Nasal cavity respiratory epithelium epithelial cell of viscerocranial mucosa (primary cell): ENCODE measurements at places on chromosomes 2 and 18. TPM values are rescaled to one million over a fixed set of nuclear protein-coding genes. Genes with fewer than 3 reads are reported as not detected.

GLI2 gene
- 0.07 TPM in 1 of 2 replicates, not detected in the other for total RNA-seq

FRZB gene
- total RNA-seq = under 0.01 TPM in 2 replicates

CIB4 gene
- not detected in 2 replicates for total RNA-seq

FAM110C gene
- total RNA-seq = 16.2 and 20.5 TPM in 2 replicates

DPP10 gene
- 0.07 TPM in 1 of 2 replicates, not detected in the other for total RNA-seq

CAPN14 gene
- 1.4 and 6.1 TPM in 2 replicates for total RNA-seq

AFF3 gene
- total RNA-seq = under 0.01 TPM in 1 of 2 replicates, not detected in the other

TANC1 gene
- total RNA-seq = 34.5 and 49.9 TPM in 2 replicates

MROH2A gene
- total RNA-seq = not detected in 2 replicates

NYAP2 gene
- under 0.01 TPM in 1 of 2 replicates, not detected in the other for total RNA-seq

LRRTM1 gene
- not detected in 2 replicates for total RNA-seq

LAMA1 gene
- total RNA-seq = 5.1 and 47.2 TPM in 2 replicates

ALLC gene
- not detected in 2 replicates for total RNA-seq

EMILIN1 gene
- total RNA-seq = 0.34 and 0.36 TPM in 2 replicates

SAG gene
- not detected in 2 replicates for total RNA-seq

LIPG gene
- 23.2 and 29.5 TPM in 2 replicates for total RNA-seq

DSG4 gene
- total RNA-seq = under 0.01 TPM in 1 of 2 replicates, not detected in the other
